Stimulated activated CD8-positive, alpha-beta memory T cell treated with anti-CD3 and anti-CD28 coated beads, Interleukin-2, amount 100 ng/mL, for 48 hours (primary cell): ENCODE measurements at places on chromosomes 7 and 10.

DNA sequence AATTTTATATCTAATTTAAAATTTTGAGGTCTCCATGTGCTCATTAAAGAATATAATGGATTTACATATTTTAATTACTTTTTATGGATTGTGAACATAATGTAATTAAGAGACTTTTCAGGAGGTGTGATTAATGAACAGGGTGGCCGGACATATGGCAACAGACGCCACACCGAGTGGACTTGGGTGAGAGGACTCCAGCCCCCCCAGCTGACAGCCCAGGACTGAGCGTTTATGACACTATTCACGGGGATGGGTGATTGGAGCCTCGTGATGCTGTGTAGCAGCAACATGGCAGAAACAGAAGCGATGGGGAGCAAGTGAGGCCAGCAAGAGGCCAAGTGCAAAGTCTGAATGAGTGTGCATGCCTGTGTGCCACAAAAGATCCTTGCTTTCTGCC is 1176.9 kb downstream of the TYW1 start:
- no peak for DNase-seq

GRCh38 chr7:113349339-113349738 is 231.0 kb upstream of the SMIM30 start:
- no peak for DNase-seq

- peak; percentile 85 for DNase-seq
These were observed 55.9 kb downstream of the PWWP2B start for GRCh38 chr10:132452651-132453469.

DNA sequence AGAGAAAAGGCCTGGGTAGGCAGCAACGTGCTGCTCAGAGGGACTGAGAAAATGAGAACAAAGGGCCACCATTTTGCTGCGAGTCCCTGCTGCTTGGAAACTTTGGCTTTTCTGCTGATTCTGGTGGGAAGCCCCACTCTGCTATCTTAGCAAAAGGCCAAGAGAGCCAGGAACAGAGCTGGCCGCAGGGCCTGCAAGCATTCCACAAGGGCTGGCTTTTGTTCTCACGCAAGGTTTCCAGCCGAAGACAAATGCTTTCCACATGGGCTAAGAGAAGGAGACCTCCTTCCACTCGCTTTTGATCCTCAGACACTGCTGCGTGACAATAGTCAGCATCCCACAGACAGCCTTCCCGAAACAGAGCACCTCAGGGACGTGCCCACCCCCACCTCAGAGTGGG is 163.1 kb downstream of the ARHGAP12 start:
- no peak for DNase-seq

GRCh38 chr7:144862612-144863319 is 26.9 kb upstream of the TPK1 start:
- DNase-seq = no peak

DNA sequence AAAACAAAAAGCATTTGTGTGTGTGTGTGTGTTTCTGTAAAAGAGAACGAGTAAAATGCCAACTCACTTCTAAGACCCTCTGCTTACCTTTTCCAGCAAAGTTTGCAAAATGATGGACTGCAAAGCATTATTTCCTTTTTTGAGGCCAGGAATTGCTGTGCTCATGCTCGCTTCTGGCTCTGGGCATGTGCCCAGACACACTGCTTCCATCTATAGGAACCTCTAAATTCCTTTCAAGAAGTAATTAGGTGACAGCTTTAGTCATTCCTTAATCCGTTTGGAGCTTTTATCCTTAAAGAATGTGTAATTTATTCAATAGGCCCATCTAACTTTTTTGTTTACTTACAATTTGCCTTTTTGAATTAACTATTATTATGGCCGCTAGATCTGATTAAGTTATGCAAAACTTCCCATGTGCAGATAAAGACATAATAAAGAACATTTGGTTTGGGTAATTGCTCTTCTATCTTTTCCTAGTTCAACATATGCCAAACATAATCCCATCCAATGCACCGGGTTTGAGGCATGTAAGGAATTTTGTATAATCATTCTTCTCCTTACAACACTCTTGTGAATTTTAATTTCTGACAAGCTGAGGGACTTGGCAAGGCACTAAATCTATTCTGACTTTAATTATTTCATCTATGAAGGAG is 34.7 kb downstream of the A1CF start:
- DNase-seq = no peak

DNA sequence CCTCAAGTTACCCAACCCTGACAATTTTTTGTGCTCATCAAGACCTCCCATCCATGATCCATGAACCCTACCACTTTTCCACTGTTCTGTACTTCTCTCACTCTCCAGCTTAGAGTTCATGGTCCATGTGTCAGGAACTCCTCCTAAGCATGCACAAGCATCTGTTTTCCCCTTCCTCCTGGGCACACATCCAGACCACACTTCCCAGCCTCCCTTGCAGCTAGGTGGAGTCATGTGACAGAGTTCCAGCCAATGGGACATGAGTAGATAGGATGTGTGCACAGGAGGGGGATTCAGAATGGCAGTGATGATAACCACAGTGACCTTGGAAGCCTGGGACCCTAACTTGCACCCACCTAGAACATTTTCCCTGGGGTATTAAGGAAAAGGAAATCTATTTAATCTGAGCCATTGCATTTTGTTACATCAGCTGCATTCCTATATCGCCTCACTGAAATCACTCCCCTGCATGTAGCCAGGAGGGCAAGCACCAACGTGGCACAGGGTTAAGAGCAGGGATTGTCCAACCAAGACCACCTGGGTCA is 9.6 kb upstream of the FRMPD2 start:
- no peak for DNase-seq

GRCh38 chr7:97088364-97088763 is 29.1 kb upstream of the SDHAF3 start:
- no peak for DNase-seq

DNA sequence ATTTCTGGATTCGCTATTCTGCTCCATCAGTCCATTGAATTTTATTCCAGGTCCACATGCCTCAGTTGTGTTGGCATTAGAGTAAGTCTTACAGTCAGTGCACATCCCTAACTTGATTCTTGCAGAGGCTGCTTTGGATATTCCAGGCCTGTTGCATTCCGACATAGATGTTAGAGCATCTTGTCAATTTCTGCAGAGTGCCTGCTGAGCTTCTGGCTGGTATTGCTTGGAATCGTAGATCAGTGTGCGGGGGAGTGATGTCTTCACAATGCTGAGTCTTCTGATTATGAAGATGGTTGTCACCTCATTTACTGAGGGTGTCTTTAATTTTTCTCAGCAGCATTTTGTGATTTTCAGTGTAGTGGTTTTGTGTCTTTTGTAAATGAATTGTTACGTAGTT is 45.2 kb downstream of the INPP5A start:
- no peak for DNase-seq

- no peak for DNase-seq
These were observed 49.0 kb downstream of the ZRANB1 start for GRCh38 chr10:124990671-124991625.

GRCh38 chr7:30365621-30366020 is 81.2 kb downstream of the ZNRF2 start:
- no peak for DNase-seq

GRCh38 chr10:119391440-119392251 is 150.9 kb downstream of the RGS10 start:
- DNase-seq = no peak

- DNase-seq = no peak
These were observed 508.9 kb downstream of the RPS24 start for GRCh38 chr10:78542521-78542920.

DNA sequence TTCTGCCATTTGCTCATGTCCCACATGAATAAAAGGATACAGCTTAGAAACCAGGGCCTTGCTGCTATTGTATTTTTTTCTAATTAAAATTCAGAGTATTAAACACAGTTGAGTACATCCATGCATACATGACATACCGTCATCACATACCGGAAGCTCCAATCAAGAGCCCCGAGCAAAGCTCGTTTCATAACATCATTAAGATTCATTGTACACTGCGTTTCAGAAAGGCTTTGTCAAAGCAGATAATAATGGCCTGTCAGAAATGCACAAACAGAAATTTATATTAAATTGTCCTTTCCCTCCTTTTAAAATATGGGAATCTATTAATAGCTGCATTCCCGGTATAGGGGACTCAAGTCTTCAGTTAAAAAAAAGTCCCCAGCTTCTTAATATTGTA is 103.4 kb downstream of the PRTFDC1 start:
- DNase-seq = no peak

GRCh38 chr7:36971515-36972139 is 247.3 kb upstream of the AOAH start:
- no peak for DNase-seq

GRCh38 chr10:96491303-96491702 is 22.4 kb downstream of the TLL2 start:
- DNase-seq = no peak

- DNase-seq = no peak
These were observed 507.4 kb downstream of the SORCS3 start for GRCh38 chr10:105148456-105148855.

- no peak for DNase-seq
These were observed 56.5 kb upstream of the KDM7A start for GRCh38 chr7:140232957-140233917.

DNA sequence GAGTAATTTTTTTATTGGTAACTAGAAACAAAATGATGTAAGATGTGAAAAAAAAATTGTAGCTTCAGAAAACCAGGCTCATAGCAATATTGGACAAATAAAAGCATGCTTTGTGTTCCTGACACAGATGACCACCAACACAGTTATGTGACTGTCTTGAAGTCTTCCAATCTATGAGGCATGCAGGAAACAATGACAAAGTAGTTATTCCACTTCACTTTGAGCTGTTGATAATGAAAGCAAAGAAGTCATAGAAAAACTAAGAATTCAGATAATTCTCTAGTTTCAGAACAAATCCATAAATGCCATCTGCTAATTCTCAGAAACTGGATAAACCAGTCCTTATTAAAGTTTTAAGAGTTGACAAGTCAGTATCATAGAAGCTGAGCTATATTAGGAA is 378.4 kb upstream of the SEMA3D start:
- no peak for DNase-seq

- DNase-seq = no peak
These were observed 121.9 kb upstream of the RHEB start for GRCh38 chr7:151641587-151641986.

GRCh38 chr7:70361821-70362220 is 763.5 kb downstream of the AUTS2 start:
- DNase-seq = no peak

- DNase-seq = no peak
These were observed 459 bp downstream of the CYCS start for GRCh38 chr7:25124465-25125136.

DNA sequence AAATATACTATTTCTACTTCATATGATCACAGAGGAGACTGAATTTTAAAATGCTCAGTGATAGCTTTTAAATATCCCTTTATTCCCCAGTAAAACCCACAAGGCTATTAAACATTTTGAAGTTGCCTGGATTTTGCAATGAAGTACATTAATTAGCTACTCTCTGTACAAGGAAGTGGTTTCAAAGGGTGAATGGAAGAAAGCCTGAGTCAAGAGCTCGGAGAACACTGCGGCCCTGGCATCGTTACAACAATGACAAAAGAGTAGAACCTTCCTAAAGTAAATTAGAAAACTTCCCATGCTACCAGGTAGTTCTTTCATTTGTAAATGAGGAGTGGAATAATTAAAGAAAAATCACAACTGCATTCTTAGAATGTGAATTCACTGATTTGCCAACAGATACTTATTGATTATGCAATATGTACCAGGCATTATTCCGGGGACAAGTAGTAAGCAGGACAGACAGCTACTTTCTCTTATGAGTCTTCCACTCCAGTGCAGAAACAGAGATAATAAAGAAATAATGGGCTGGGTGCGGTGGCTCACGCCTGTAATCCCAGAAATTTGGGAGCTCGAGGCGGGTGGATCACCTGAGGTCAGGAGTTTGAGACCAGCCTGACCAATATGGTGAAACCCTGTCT is 63.0 kb downstream of the ZNF22 start:
- no peak for DNase-seq

DNA sequence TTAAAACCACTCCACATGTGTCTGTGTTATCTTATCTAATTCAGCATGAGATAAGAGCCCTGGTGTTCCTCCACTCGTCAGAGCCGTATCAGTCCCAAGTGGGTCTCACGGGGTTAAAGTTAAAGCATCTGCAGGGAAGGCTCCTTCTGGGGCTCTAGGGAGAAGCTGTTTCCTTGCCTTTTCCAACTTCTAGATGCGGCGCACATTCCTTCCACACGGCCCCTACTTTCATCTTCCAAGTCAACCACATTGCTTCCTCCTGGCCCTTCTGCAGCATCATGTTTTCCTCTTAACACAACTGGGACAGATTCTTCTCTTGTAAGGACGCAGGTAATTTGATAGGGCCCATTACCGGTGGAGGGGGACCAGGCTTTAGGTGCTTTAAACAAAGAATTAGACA is 620.1 kb upstream of the DPP6 start:
- DNase-seq = no peak

- DNase-seq = no peak
These were observed 10.4 kb upstream of the NACAD start for GRCh38 chr7:45098983-45099839.

DNA sequence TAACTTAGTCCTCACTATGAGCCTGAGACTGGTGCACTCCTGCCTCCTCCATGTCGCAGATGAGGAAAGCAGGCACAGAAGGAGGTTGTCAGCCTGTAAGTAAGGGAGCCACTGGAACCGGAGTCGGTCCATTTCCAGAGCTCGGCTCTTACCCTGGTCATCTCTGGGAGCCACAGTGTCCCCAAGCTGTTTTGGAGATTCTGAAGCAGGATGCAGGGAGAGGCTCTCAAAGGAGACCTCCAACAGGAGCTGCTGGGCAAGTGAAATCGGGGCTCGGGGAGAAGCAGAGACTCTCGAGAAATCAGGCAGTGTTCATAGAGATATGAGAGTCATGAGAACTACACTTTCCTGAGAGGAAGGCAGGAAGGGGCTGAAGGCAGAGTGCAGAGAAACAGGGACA is 39.0 kb downstream of the VSTM4 start:
- no peak for DNase-seq

- DNase-seq = no peak
These were observed 6.9 kb upstream of the PSMG3 start for GRCh38 chr7:1576521-1577253.

GRCh38 chr7:116273283-116273917 is 63.1 kb downstream of the TES start:
- DNase-seq = no peak

DNA sequence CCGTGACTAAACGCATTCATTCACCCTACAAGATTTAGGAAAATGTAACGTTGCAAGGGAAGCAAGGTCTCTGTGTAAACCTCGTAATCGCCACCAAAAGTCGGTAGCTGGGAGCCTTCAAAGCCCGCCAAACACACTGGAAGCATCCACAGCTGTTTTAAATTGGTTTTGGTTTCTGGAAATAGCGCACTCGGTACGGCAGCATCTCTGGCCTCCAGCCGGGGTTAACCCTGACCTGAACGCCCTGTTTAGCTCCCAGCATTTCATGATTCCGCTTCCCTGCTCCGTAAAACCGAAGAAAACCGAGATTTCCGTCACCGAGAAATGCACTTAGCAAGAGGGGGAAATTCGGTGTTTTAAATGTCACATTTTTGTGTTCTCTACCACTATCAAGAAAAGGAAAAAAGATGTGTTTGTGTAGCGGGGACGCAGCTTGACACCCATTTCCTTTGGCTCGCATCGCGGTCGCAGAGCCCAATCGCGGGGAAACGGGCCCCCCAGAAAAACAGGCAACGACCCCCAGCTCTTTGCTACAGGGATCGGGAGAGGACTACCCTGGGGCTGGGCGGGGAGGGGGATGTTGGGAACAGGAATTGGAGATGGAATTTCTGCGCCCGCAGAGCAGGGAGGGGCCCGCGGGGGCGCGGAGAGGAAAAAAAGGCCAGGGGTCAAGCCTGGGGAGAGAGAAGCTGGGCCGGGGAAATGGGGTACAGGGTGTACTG is 646 bp downstream of the SGCE start:
- DNase-seq = no peak
